ENCODE measurements at places on chromosomes 2 and 18.

GRCh38 chr18:7038330-7038851 lies 79.2 kb downstream of the LAMA1 start:
- DNase-seq, result peak; percentile 61

- no peak for DNase-seq
These were observed 213.7 kb upstream of the COPS8 start for GRCh38 chr2:236872015-236872414.

GRCh38 chr2:192140236-192140839 lies 54.4 kb downstream of the TMEFF2 start:
- DNase-seq, result no peak

DNA sequence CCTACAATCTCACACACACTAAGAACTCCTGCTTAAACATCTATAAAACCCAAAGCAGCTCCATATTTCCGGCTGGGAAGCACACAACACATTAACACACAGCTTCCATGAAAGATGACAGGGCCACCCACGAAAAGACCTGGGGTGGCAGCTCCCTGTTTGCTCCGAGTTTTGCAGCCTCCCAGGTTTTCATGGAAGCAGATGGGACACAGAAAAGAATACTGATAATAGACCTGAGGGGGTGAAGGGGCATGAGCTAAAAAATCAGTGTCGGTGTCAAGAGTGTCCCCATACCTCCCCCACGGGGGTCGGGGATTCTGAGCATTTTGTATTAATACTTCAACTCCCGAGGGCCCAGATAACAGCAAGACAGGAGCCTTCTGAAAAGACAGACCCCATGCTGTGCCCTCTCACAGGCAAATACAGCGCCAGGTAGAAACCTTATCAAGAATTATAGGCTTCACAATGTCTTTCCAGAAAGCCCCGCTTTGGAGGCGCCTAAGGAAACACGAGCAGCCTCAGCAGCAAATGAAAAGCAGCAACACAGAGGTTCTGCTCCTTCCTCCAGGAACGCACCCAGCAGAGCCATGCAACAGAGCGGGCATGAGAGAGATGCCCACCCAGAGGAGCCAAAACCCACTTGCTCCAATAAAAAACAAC lies 50.5 kb downstream of the ZNF516 start:
- DNase-seq, result no peak

DNA sequence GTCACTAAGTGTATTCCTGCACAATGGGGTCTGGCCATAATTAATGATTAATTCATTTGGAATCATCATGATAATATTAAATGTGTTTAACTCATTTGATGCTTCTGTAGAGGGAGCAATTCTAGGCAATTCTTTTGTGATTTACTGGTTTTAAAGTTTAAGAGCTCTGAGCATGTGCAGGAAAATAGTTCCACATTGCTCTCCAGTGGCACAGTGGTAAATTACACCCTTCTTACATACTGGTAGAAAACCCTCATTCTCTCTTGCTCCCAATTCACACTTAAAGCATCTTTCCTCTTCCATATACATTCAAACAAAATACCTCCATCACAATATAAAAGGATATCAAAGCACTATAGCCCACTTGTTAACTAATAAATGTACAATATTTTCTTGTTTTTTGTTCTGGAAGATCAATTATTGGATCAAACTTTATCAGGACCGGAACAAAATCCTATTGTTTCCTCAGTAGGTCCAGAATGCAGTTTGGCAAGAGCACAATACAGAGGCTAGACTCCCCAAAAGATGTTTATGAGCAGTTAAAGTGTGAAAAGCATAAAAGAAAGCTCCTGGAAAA lies 844.3 kb downstream of the MBD2 start:
- no peak for DNase-seq

DNA sequence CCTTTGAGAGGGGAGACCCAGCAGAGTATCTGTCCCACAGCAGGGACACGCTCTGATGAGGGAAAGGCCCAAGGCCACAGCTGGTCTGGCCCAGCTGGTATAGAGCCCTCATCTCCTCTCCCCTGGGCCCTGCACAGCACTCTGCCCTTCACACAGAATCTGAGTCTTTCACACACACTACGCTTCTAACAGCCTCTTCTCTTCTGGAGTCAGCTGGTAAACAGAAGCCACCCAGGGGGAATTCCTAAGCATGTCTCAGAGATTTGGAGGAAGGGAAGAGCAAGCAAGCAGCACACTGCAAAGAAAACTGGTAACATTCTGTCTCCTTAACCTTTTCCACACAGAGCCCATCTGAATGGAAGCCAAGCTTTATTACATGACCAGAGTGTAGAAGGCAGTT lies 121.1 kb upstream of the ACAA2 start:
- no peak for DNase-seq

GRCh38 chr2:100535855-100536254 lies 26.9 kb upstream of the PDCL3 start:
- no peak for DNase-seq

DNA sequence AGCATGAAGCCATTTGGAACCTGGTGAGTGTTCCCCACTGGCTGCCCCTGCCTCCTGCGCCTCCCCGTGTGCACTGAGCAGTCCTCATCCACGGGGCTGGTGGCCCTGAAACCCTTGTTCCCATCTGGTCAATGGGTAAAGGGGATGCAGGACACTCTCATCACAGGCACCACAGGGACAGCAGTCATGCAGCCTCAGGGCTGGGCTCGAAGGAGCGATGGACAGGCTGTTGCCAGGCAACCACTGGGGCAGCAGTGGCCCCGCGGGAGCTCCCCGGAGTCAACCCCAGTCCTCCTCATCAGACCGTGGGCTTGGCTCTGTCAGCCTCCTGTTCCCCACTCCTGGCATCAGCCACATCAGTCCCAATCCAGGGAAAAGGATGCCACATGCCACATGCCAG lies 509.5 kb downstream of the EIPR1 start:
- no peak for DNase-seq

DNA sequence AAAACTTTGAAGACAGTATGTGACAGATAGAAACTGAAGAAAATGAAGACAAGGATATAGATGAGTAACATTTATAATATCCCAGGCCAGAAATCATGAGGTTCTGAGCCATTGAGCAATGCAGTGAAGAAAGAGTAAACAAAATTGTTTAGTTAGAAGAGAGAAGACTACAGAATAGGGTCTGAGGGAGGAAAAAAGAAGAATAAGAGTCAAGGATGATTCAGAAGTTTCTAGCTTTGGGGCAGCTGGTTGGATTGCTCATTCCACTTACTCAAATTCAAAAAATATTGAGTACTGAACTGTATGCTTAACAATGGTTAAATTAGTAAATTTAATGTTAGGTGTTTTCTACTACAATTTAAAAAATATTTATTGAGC lies 155.0 kb upstream of the OTX1 start:
- DNase-seq, result no peak

DNA sequence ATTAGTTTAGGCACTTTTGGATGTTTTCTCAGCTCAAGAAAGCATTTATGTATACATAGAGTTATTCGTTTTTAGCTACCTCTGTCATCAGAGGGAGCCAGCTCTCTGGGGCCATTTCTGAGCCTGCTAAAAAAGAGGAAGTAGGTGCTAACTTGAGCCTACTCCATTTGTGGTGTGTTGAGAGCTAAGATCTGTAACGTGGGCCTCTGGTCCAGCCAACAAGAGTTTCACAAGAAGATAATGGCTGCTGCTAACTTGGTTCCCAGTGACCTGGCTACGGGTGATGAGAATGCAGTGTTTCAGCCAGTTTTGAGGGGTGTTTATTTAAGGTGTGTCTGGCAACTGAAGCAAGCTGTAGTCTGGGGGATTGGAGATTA lies 182.5 kb downstream of the PRKCE start:
- no peak for DNase-seq

- no peak for DNase-seq
These were observed 1.8 kb downstream of the CHRNA1 start for GRCh38 chr2:174762464-174762863.

GRCh38 chr2:75276093-75277029 lies 77.0 kb upstream of the TACR1 start:
- DNase-seq, result no peak

DNA sequence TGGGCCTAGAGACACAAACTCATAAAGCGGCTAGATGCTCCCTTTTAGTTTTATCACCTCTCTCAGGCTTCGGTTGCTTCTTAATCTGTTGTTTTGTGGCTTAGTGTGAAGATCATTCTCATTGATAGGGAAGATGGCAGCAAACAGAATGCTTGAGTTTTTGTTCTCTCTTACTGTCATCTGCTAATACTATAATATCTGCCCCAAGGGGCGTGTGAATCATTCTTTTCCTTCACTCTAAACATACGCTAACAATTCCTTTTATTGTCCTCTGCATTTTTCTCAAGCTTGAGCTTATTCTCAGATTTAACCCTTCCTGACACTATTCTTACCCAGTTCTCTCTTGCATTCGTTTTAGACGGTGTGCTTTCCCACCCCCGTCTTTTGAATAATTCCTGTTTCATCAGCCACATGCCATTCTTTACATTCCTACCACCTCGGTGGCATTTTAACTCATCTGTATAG lies 323.9 kb upstream of the NRP2 start:
- DNase-seq, result no peak

GRCh38 chr2:47437287-47437686 lies 34.3 kb downstream of the MSH2 start:
- DNase-seq, result no peak

GRCh38 chr18:58394046-58394445 lies 234.8 kb downstream of the ALPK2 start:
- no peak for DNase-seq

- DNase-seq, result no peak
These were observed 97.2 kb downstream of the SLC4A3 start for GRCh38 chr2:219724628-219725027.

- DNase-seq, result no peak
These were observed 375.5 kb upstream of the TRIB2 start for GRCh38 chr2:12341215-12341614.

DNA sequence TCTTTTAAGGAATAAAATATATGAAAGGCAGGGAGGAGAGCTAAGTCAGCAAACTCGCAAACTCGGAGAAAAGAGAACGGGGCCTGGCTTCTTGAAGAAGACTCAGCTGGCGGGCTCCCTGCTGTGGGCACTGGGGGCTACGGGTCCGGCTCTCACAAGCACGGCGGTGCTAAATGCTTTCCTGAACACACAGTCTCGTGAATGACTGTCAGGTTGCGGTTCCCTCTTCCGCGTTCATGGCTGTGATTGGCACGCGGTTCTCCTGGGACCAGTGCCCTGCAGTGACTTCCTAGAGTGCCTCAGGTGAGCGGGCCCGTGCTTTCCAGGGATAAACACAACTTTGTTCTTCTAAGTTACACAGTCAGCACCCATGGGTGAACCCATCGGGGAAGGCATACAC lies 208.4 kb downstream of the HDAC4 start:
- DNase-seq, result no peak

DNA sequence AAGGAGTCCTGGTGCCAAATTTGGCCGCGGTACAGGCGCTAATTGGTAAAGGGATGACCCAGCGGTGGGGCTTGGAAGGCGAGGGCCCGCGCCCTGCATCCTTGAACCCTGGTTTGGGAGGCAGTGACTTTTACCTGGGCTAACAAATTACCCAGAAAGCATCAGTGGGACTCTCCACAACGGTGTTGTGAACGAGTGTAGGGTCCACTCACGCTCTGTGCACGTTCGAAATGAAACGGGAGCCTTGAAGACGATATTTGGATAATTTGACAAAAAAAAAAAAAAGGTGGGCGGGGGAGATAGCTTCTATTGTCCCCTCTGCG lies 3.0 kb upstream of the PAX3 start:
- no peak for DNase-seq

DNA sequence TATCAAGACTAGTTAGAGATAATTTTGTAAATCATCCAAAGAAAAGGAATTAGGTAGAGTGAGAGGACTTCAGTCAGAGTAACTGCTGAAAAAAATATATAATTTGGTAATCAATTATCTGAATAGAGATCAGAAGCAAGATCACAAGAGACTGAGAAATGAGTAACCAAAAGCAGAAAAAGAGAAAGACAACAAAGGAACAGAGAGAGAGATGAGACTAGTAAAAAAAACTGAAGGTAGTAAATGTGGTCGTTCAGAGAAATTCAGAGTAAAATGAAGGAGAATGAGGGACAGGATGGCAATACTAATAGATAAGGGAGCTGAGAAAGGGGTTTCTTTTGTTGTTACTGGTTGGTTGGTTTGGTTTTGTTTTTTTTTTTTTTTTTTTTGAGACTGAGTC lies 16.5 kb downstream of the STRN start:
- no peak for DNase-seq

GRCh38 chr2:128215897-128216642 lies 102.6 kb downstream of the HS6ST1 start:
- no peak for DNase-seq

- DNase-seq, result no peak
These were observed 320.1 kb downstream of the SLC4A3 start for GRCh38 chr2:219947575-219947974.

DNA sequence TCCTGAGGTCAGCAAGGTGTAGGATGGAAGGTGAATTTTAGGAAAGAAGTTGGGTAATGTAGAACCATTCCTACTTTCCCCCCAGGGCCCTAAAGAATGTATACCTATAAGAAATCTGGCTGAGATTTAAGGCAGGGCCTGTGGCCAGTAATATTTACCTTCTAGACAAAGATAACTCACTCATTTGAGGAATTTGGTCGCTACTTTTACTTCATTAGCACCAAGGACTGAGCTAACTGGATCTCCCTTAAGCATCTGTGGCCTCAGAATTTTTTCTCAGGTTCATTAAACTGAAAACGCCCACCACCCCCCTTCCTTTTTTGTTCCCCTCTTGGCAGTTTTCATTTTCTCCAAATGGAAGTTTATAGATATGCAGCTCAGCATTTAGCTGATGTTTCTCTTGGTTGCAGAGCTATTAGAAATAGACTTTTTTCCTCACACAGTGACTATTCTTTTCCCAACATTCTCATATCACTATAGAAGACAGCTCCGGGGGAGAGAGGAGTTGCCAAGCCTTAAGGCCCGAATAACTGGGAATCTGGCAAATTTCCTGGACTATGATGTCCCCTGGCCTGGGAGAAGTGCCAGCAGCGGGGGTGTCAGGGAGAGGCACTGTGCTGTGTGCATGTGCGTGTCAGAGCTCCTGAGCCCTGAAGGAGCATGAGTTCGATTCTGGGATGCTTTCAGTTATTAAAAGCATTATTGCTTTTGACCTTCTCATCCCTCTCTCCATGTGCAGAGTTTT lies 310.9 kb downstream of the PRKCE start:
- DNase-seq, result peak; percentile 29

- no peak for DNase-seq
These were observed 339.1 kb upstream of the GALNT5 start for GRCh38 chr2:156918410-156918809.

DNA sequence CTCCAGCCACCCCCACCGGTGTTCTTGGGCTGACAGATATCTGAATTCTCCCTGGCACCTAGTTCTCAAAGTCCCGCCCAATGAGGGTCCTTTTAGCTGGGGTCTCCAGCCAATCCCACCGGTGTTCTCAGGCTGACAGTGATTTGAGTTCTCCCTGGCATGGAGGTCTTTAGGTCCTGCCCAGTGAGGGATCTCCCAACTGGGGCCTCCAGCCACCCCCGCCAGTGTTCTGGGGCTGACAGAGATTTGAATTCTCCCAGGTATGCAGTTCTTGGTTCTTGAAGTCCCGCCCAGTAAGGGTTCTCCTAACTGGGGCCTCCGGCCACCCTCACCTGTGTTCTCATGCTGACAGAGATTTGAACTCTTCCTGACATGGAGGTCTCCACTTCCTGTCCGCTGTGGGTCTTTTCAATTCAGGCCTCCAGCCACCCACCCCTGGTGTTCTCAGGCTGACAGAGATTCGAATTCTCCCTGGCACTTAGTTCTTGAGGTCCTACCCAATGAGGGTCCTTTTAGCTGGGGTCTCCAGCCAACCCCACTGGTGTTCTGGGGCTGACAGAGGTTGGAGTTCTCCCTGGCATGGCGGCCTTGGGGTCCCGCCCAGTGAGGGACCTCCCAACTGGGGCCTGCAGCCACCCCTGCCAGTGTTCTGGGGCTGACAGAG lies 154.6 kb downstream of the ANKRD36 start:
- peak; percentile 24 for DNase-seq
